ENCODE measurements at places on chromosomes 4 and X.

- no peak for DNase-seq
These were observed 160.6 kb downstream of the AFF2 start for GRCh38 chrX:148661035-148661434.

DNA sequence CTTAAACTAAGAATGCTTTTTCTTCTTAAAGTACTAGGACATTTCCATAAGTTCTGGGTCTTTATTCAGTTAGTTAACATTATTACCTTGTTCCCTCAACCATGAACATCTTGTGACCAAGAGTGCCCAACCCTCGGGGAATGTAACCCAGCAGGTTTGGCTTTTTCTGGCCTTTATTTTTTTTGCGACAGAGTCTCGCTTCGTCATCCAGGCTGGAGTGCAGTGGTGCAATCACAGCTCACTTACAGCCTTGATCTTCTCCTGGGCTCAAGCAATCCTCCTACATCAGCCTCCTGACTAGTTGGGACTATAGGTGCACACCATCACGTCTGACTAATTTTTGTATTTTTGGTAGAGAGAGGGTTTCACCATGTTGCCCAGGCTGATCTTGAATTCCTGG, 65.1 kb downstream of the USP11 start:
- DNase-seq, result no peak

- no peak for DNase-seq
These were observed 40.5 kb downstream of the ANXA5 start for GRCh38 chr4:121656269-121656641.

GRCh38 chr4:74266081-74266480, 42.2 kb upstream of the EPGN start:
- DNase-seq, result no peak

- no peak for DNase-seq
These were observed 32.0 kb downstream of the SLC25A5 start for GRCh38 chrX:119500061-119500800.

All from stimulated activated CD8-positive, alpha-beta memory T cell treated with anti-CD3 and anti-CD28 coated beads, Interleukin-15, amount 100 ng/mL, for 4 hours (primary cell).